ENCODE measurements at places on chromosomes 13 and 19.

DNA sequence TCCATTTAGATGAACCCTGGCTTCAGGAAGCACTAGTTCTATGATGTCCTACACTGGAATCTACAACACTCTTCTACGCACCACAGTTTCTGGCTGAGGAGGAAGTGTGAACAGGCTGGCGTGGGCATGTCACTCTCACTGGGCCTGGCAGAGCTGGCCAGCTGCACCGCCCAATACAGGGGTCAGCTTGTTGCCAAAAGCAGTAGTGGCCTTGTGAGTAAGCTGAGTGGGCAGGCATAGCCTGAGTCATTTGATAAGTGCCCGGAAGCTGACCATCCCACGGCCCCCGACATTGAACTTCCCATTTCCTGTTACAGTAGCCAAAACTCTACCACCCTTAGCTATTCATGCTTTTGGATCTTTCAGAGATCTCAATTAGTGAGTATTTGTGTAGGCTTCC lies 240.9 kb upstream of the SERP2 start:
- peak; percentile 89 for DNase-seq

GRCh38 chr19:29806098-29806866 lies 5.5 kb upstream of the CCNE1 start:
- DNase-seq: peak; percentile 66

- DNase-seq: no peak
Observed at GRCh38 chr13:20401931-20402856, 123.5 kb downstream of the CRYL1 start.

GRCh38 chr13:105642511-105642958 lies 892.9 kb downstream of the EFNB2 start:
- DNase-seq: no peak

Data from spleen (tissue), 13 donors.